NT2/D1 (cell line): ENCODE measurements at places on chromosomes 12 and 14.

DNA sequence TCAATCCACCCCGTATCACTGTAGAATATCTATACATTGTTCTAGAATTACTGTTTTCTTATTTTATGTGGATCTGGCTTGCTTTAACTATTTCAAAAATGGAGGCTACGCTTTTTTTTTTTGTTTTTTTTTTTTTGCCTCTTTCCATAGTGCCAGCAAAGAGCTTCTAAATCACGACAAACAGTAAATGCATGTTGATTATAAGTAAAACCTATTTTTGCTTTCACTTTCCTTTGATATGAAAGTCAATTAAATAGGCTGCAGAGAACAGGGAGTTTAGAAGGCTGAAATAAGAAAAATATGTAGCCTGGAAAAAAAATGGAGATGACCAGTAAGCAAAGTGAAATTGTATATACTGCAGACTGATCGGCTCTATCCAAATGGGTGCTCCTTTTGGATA is 112.3 kb upstream of the AMIGO2 start:
- no peak for DNase-seq

DNA sequence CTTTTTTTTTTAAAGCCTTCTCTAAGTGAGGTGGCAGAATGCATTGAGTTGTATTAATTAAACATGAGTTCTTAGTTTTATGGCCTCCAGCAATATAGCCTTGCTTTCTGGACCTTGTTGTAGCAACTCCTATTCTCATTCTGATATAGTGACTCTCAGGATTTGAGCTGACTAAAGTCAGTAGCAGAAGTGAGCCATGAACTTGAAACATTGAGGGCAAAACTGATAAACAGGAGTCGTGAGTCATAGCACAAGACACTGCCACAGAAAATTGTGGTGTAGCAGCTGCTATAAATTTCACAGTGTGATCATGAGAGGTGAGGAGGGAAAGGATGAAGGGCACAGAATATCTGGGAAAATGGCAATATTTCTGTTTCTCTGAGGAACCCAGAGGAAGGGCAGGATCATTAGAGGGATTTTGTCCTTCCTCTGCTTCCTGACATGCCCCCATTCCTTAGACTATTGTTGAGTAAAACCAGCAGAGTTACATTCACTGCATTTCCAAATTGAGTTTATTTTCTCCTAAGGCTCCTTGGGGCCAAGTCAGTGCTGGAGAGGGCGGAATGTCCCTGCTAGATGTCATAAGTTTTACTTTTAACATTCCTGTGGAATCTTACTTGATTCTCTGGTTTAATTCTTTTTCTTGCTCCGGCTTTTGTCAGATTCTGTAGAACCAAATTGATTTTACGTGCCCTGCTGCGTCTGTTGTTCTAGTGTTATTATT is 7.5 kb downstream of the KLRG1 start:
- no peak for DNase-seq

DNA sequence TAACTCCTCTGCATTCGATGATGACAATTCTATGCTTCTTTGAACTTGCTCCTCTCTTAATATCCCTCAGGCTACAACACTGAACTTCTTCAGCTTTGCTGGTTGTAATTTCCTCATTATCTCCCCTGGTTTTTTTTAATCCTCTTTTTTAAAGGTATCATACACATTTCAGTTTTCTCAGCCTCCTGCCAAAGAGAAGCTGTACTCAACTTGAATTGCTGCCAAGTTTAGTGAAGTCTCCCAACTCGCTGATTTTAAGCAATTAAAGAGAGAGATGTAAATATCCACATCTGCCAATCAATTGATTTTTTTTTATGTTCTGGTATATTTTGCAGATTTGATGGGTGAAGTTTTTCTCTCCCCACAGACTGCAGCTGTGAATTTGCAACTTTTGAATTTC is 817.8 kb downstream of the GALC start:
- DNase-seq = no peak

DNA sequence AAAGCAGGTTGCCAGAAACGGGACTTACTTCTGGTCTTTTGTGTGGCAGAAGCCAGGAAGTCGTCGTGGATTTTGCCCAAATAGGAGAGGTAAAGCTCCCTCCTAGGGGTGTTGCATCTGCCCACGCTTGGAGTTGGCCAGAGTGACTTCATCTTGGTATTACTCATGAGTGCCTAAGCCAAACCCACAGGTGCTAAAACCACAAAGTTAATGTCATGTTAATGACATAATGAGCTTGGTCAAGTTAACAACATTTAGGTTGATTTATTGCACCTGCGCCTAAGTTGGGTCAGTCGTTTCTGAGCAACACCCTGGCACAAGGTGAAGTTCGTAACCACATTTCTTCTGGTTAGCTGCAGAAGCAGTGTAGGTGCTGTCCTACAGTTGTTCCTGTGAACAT is 225.2 kb downstream of the FUT8 start:
- DNase-seq = no peak
